ENCODE measurements at places on chromosomes 12 and 14.
A peak's percentile ranks its signal among the peaks of the same experiment; 100 is the strongest.

DNA sequence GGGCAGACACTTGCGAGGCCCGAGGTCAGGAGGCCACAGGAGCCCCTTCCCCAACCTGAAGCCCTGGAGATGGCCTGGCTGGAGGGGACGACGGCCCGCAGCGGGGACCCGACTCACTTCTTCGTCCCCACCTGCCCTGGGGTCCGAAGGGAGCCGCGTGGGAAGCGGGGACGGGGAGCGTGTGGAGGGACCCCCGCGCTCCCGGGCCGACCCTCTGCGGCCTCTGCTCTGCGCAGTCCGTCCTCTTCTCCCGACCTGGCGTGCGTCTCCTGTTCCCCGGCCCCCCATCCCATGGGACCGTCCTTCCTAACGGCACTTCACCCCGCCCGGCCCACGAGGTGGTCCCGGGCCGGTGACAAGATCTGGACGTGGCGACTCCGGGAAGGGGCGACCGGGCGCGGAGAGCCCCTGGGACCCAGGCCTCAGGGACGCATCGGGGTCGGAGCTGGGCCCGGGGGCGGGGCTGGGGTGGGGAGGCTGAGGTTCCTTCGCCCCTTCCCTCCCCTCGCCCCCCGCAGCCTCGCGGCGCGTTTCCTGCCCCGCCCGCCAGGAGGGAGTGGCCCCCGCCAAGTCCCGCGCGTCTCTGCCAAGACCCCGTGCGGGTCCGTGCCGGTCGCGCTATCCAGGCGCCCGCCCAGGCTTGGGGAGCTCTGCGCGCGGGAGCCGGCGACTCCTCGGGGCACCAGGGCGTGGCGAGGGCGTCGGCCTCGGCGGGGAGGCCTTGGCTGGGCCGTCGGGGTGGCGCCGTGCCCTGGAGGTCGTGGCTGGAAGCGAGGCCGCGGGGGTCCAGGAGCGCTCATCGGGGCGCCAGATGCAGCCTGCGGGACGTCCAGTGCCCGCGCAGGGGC lies 97.1 kb downstream of the TNFAIP2 start:
- DNase-seq, result no peak

DNA sequence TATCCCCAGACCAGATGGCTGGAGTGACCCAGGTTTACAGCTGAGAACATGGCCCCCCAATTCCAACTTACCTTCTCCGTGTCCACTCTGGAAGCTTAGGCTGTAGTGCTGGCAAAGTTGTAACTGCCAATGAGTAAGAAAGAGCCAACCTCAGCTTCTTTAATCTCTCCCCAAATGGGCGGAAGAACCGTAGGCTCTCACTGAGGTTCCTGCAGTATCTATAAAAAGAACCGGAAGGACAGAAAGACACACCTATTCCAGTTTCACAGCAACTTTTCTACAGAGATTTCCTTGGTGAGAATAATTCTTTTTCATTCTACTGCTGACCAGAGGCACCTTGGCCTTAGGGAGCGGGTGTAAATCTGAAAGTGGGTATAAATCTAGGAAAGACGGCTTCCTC lies at the start of gene GPRC5D:
TSS of gene GPRC5D (minus strand) at position 135 of the 400 bp plus-strand sequence. CDS start 1,786 bp downstream, outside the sequence.
- DNase-seq, result no peak

GRCh38 chr12:116996621-116997020 lies 85.9 kb downstream of the FBXW8 start:
- no peak for DNase-seq

DNA sequence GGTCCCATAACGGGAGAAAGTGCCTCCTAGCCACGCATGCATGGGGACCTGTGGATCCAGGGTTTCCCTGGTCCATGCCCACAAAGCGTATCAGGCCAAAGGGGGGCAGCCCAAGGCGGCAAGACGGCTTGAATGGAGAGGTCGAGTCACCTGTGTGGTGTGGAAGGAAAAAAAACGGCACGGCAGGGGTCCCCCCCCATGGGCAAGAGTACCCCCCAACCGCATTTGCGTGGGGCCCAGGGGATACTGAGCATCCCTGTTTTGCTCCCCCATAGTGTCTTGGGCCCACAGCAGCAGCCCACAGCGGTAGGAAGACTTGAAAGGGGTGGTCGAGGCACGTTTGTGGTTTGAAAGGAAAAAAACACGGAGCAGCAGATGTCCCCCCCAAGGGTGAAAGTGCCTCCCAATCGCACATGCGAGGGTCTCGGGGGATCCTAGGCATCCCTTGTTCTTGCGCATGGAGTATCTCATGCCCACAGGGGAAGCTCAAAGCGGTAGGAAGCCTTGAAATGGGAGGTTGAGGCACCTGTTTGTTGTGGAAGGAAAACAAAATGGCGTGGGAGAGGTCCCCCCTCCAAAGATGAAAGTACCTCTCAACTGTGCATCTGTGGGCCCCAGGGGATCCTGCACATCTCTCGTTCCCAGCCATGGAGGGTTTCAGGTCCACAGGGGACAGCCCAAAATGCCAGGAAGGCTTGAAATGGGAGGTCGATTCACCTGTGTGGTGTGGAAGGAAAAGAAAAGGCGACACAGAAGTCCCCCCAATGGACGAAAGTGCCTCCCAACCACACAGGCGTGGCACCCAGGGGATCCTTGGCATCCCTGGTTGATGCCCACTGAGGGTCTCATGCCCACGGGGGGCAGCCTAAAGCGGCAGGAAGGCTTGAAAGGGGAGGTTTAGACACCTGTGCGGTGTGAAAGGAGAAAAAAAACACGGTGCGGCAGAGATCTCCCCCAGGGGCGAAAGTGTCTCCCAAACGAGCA lies 577.5 kb downstream of the ALG10 start:
- DNase-seq, result no peak

- DNase-seq, result no peak
Observed at GRCh38 chr12:96886998-96887677, 19.9 kb upstream of the NEDD1 start.

- no peak for DNase-seq
Observed at GRCh38 chr12:51884676-51885229, 3.1 kb upstream of the ANKRD33 start.

DNA sequence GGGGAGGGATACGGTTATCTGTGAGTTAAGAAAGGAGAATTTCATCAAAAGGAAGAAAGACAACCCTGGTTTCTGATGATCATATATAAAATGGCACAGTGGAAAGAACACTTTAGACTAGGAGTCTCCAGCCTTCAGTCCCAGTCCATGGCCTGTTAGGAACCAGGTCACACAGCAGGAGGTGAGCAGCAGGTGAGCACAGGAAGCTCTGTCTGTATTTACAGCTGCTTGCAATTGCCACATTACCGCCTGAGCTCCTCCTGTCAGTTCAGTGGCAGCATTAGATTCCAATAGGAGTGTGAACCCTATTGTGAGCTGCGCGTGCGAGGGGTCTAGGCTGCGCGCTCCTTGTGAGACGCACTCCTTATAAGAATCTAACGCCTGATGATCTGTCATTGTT lies 137.9 kb downstream of the BTG1 start:
- DNase-seq, result no peak

GRCh38 chr12:41496009-41496408 lies 307.9 kb downstream of the PDZRN4 start:
- DNase-seq, result no peak

DNA sequence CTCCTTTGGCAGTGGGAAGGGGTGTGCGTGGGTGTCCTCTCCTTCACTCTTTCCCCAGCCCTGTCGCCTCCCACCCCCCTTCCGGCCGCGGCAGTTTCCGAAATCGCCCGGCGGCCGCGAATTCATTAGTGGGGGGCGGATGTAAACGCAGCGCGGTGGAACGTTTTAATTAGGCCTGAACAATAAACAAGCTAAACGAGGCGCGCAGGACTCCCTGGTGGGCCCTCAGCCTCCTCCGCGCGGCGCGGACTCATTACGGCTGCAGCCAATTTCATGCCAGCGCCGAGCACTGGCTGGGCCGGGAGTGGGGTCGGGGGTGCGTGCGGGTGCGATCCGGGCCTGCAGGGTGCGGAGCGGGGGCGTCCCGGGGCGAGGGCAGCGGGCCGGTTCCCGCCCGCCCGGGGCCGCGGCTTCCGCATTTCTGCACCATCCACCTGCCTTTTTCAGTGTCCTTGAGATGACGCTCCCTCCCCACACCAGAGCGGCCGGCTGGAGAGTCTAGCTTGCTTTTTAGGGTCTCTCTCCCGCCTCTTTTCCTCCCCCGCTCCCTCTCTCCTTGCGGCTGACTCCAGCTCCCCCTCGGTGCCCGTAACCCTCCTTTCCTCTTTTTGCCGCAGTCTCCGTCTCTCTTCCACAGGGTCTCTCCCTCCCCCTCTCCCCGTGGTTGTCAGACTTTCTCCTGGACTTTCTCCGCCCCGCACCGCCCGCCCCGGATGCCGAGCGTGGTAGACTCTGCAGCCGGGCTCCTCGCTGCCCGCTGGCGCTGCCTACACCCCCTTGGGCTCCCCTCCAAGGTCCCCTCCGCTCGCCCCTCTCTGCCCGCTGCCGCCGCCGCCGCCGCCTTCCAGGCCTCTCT lies at the start of gene CISTR:
TSS of gene CISTR (minus strand) at position 644 of the 856 bp plus-strand sequence.
- DNase-seq, result peak; percentile 37

DNA sequence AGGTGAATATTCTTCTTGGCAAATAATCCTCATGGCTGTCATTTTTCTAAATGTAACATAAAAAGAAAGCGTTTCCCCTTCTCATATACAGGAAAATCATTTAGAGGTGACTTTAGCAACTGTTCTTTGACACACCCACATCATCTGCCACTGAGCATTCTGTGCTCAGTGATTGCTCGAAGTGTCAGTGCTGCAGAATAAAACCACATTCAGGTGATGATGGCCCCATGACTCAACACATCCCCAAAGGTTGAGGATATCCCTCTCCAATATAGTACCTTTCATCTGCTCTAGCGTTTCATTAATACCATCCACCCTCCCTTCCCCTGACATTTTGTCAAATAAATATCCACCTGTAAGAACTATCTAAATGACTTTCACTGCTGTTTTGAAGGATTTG lies 28.7 kb upstream of the CPSF6 start:
- DNase-seq, result no peak

DNA sequence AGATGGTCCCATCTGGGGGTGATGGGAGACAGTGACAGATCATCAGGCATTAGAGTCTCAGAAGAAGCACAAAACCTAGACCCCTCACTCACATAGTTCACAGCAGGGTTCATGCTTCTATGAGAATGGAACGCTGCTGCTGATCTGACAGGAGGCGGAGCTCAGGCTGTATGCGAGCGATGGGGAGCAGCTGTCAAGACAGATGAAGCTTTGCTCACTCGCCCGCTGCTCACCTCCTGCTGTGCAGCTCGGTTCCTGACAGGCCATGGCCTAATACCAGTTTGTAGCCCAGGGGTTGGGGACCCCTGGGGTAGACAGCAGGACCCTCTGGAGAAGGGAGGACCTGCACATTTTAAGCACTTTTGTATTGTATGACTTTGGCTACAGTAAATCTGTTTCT lies 111.2 kb downstream of the LGMN start:
- DNase-seq, result no peak

DNA sequence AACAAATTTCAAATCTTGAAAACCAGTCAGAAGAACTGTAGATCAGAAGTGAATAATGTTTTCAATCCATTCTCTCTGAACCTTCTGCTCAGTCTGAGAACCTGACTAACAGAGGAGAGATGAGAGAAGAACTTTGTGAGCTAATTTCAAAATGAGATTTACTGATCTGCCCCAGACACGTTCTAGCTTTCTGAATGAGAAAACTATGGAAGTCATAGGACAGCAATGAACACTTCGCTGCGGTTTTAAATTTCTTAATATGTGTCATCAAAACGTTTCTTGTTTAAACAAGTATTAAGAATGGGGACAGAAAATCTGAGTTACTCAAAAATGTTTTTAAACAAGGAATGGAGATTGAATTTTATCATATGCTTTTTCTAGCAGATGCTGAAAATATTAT lies 66.6 kb upstream of the FAR2 start:
- no peak for DNase-seq

- no peak for DNase-seq
Observed at GRCh38 chr14:65946494-65946893, 534.0 kb downstream of the FUT8 start.

- DNase-seq, result peak; percentile 55
Observed at GRCh38 chr14:106844608-106845285, 1318.4 kb downstream of the TMEM121 start.

DNA sequence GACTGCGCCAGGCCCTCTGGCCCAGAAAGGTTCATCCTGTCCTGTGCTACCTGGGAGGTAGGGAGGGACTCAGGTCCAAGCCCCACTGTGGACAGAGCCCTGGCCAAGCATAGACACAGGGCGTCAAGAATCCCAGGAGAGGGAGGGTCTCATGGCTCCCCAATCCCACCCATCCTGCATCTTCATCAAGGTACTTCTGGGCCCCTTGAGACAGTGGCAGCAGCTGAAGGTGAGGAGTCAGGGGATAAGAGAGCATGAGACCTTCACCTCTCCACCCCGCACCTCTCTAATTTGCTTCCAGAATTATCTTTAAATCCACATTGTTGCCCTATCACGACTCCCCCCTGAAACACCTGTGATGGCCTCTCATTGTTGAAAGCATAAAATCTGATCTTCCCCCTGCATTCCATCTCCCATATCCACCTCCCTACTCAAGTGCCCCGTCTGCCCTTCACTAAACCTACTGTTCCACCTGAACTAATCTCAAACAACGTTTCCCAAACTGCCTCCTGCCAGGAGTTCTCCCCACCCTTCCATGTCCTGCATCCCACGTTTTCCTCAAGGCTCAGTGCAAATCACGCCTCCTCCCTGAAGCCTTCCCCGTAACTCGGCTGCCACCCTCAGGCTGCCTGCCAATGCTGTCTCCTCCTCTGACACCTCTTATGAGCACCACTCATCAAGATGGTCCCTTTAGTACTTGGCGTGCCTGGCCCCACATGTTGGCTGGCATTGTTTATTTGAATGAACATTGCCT lies 27.1 kb downstream of the KRT18 start:
- no peak for DNase-seq

- no peak for DNase-seq
Observed at GRCh38 chr14:91851563-91851962, 15.8 kb downstream of the TC2N start.

DNA sequence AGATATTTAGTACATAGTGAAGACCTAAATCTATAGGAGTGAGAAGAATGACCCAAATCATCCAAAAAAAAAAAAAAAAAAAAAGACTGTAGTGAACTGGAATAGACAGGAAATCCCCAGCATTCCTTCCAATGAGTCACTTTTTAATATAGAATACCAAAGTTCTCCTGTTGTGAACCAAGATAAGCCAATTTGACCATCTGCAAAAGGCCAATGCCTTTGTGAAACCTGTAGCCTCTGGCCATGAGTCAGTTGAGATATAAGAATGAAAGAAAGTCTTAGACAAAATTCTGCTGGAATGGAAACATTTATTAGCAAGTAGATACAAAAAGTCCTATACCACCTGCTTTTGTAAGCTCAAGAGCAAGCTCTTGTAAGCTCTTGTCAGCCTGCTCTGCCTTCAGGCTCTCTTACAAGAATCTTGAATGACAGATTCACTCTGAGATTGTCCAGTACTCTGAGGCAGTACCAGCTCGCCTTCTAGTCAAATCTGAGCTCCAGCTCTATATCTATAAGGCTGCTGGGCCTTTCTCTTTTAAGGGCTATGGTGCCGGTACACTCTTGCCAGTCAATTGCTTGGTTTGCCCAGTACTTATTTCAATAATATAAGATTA lies 243.0 kb upstream of the TMTC1 start:
- no peak for DNase-seq
